H4 (cell line): ENCODE measurements at places on chromosomes 4 and X. TPM values are rescaled to one million over a fixed set of nuclear protein-coding genes. Genes with fewer than 3 reads are reported as not detected.

GSX2 gene
- not detected in 2 replicates for total RNA-seq

USP17L25 gene
- not detected in 2 replicates for total RNA-seq

GRCh38 chr4:180542445-180543100 lies 1700.6 kb upstream of the TENM3 start:
- DNase-seq = peak; percentile 72

GLRA2 gene
- not detected in 2 replicates for total RNA-seq

NEUROG2 gene
- total RNA-seq = not detected in 2 replicates

- DNase-seq = no peak
Observed at GRCh38 chr4:128837679-128838078, 28.2 kb downstream of the JADE1 start.

DNA sequence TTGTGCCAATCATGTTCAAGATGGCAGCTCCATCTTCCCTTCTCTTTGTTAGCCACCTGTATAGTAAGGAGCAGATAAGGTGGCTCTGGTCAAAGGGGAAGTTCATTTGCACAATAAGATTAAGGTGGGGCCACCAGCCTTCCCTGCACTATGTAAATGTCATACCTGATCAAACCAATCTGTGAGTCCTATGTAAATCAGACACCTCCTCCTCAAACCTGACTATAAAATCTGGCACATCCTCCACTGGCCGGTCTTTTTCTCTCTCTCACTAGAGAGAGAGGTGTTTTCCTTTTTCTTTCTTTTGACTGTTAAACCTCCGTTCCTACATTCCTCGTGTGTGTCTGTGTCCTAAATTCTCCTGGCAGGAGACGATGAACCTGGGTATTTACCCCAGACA lies 572.5 kb upstream of the AADAT start:
- DNase-seq = no peak

SAGE1 gene
- not detected in 2 replicates for total RNA-seq

- no peak for DNase-seq
Observed at GRCh38 chr4:173247321-173247720, 78.7 kb downstream of the GALNT7 start.

SCML1 gene
- total RNA-seq = 12.3 and 16.3 TPM in 2 replicates

DNA sequence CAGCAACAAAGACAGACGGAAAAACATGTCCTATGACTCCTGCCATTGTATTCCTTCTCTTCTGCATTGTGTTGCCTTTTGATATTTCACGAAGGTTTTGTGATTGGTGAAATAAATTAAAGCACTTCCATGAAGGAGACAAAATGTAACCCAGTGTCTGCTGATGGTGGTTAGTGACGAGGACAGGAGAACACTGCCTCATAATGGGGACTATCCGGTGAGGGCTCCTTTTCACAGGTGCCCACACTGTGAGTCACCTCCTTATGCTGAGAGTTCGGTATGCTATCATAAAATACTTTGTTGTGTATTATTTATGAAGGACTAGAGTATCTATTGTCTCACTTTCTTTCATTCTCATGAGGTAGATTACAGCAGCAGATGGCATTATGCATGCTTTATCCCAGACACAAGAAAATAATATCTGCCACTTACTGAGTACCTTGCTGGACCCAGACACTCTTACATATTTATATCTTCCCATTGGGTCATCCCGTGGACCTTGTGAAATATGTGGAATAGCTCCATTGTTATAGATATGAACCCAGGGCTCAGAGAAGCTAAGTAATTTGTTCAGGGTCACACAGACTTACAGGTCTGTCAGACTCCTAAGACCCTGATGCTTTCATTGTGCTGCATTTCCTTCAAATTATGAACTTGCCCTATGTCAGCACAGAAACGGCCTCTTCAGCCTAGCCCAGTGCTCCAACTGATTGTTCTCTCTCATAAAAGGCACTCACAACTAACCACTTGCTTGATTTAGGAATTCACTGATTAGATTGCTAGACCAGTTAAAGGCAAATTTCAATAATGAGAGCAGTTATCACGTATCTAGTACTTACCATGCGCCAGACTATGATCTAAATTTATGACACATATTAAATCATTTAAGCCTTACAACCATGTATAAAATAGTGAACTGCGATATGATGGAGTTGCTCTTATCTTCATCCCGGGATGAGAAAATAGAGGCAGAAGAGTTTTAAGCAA lies 31.2 kb downstream of the PLS3 start:
- DNase-seq = no peak
